CD4-positive, alpha-beta T cell treated with Interleukin-10 for 1 hour (primary cell): ENCODE measurements at places on chromosomes 16 and 17.

DNA sequence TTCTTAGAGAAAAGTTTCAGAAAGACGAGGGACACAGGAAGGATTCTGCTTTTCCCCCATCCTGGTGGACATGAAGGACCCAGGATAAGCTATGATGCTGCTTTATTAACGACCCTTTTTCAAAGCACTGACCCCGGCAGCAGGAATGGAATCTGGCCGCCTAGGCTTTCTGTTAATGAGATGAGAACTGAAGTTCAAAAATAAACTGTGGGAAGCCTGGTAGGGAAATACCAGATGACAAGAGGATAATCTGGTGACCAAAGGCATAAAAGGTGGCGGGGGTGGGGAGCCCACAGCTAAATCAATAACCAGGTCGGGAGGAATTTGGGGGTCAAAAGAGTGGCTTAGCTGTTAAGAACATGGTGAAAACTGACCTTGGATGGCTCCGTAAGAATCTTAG lies 171.0 kb downstream of the XYLT1 start:
- no peak for DNase-seq

GRCh38 chr16:88282564-88283395 lies 100.0 kb upstream of the ZNF469 start:
- no peak for DNase-seq

DNA sequence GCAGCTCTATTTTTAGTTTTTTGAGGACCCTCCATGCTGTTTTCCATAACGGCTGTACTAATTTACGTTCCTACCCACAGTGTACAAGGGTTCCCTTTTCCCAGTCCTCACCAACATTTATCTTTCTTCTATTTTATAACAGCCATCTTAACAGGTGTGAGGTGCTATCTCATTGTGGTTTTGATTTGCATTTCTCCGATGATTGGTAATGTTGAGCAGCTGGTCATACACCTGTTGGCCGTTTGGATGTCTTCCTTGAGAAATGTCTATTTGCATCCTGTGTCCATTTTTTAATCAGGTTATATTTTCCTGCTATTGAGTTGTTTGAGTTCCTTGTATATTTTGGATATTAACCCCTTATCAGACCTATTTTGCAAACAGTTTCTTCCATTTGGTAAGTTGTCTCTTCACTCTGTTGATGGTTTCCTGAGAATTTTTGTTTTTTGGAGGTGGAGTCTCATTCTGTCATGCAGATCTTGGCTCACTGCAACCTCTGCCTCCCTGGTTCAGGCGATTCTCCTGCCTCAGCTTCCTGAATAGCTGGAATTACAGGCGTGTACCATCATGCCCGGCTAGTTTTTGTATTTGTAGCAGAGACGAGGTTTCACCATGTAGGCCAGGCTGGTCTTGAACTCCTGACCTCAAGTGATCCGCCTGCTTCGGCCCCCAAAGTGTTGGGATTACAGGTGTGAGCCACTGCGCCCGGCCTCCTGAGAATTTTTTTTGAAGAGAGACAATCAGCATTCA lies 279.6 kb downstream of the SNX29 start:
- DNase-seq, result no peak

DNA sequence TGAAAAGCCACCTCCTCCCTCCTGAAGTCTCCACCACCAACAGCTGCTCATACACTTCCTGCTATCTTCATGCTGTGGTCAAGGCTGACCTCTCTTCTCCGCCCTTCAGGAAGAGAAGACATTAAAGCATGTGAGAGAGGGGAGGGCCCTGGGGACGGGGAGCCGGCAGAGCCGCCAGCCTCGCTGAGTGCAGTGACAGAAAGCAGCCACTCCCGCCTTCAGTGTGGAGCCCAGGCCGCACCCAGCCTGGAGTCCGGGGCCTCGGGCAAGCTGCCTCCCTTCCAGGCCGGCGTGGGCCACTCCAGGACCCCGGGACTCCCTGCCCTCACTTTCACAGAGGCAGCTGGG lies 94.7 kb upstream of the TNRC6C start:
- DNase-seq, result no peak

- no peak for DNase-seq
Observed at GRCh38 chr17:66450008-66450851, 147.8 kb downstream of the PRKCA start.

DNA sequence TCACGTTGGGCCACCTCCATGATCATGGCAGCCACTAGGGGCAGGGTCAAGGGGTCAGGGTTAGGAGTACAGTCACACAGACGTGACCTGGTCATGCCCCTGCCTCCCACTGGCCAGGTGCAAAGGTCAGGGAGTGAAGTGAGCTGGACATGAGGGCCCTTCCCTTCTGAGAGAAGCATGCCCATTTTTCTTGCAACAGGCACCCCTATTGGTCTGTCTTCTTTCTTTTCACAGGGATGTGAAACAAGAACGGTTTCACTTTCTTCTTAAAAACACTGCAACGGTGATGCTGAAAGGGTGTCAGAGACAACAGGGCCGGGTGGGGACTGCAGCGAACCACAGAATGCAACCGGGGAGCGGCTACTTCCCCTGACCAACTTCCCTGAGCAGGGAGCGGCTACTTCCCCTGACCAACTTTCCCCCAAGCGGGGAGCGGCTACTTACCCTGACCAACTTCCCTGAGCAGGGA lies 52.1 kb upstream of the DOC2B start:
- peak; percentile 9 for DNase-seq

DNA sequence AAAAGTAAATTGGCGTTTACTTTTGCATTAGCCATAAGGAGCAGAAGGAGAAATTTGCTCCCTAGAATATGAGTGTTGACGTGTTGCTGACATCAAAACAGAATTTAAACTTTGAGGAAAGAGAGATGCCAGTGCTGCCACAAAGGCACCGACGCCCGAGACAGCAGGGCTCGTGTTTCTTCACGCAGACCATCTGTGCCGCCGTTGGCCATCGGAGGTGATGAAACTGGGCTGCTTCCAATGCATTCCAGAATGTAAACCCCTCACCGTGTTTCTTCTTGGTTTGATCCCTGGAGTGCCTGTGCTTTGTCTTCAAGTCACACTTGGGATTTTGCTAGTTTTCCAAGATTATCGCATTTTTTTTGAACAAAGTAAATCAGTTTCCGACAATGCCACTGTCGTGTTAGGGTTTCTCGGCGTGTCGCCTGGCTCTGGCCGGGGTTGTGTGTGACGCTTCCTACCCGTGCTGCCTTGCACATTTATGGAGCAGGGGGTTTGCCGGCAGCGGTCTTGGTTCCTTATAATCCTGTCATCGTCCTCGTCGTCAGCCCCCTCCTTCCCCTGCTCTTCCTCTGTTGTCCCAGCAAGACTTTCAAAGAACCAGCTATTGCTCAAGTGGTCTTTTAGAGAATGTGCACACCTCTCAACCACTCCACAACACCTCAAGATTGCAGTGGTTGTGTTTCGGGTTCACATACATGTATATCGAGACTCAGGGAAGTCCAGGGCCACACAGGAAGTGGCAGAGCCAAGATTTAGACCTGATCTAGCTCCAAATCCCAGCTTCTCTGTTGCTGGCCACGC lies 103.9 kb downstream of the METRNL start:
- no peak for DNase-seq

DNA sequence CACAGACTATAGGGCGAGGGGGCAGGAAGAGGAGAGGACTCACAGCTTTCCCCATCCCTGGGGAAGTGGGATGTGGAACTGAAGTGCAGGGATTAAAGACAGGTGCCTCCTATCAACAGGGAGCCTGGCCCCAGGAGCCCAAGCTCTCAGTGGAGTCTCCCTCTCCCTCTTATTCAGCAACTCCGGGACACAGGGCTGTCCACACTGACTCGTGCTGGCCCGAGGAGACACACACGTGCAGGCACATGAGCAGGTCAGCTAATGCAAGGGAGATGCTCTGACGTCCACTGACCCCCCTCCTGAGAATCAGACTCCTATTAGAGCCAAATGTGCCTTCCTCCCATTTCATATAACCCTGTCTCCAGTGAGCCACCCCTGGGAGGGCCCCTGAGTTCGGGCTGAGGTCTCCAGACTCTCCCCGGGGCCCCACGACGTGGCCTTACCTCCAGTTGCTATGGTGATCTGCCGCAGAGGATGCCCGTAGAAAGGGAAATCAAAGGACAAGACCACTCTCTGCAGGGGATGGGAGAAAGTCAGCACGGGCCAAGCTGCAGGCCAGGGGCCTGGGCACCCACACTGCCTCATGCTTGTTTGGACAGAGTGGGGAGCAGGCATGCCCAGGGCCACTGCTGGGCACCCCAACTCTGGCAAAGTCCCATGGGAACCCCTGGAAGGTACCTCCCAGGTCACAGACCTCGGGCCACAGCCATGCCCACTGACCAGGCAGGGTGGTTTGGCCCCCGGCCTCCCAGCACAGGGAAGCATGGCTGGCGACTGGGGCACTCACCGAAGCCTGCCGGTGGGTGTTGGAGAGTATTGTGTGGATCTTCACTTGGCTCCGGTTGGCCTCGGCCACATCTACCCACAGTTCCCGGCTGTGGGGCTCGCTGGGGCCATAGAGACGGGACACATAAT lies 42.7 kb downstream of the PLXDC1 start:
- no peak for DNase-seq

GRCh38 chr16:28592511-28592910 lies 4.3 kb downstream of the SULT1A2 start:
- DNase-seq, result no peak

DNA sequence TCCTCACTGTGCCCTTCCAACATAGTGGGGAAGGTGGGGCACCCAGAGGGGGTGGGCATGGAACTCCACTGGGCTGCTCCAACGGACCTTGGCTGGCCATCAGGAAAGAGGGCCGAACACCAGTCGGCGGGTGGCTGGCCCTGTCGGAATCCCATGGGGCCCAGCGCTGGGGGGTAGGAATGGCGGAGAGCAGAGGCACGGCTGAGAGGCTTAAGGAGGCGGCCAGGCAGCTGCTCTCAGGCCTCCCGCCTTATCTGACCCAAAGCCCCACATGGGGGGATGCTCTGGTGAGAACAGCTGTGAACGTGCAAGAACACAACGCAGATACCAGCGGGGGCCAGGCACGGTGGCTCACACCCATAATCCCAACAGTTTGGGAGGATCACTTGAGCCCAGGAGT lies 4.4 kb upstream of the MYO1C start:
- no peak for DNase-seq
